ENCODE measurements at places on chromosomes 12 and 14. TPM values are rescaled to one million over a fixed set of nuclear protein-coding genes. Genes with fewer than 3 reads are reported as not detected.

PRKAG1 gene
- 74.8 TPM for polyA plus RNA-seq

FLVCR2 gene
- 6.7 TPM for polyA plus RNA-seq

DCN gene
- 774 TPM for polyA plus RNA-seq

C12orf42 gene
- polyA plus RNA-seq = 0.48 TPM

HOXC13 gene
- polyA plus RNA-seq = not detected

DNA sequence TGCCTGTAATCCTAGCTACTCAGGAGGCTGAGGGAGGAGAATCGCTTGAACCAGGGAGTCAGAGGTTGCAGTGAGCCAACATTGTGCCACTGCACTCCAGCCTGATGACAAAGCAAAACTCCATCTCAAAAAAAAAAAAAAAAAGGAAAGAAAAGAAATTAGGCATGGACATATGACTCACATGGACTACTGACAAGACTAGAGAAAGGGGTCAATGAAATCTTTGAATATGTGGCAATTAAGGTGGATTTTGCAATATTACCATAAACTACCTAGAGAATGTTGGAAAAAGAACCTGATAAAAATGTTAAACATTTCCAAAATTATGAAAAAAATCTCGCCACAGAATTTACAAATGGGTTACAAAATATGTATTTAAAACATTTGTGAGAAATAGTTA lies 873.6 kb downstream of the C12orf50 start:
- DNase-seq = no peak

- DNase-seq = no peak
Observed at GRCh38 chr14:30767624-30768023, 106.7 kb upstream of the COCH start.

GRCh38 chr14:71687166-71687831 lies 244.9 kb upstream of the RGS6 start:
- DNase-seq = no peak

GRCh38 chr12:57008178-57008577 lies 1.8 kb upstream of the ZBTB39 start:
- DNase-seq = no peak

GRCh38 chr14:23099212-23099861 lies 4.0 kb downstream of the C14orf119 start:
- no peak for DNase-seq

- DNase-seq = no peak
Observed at GRCh38 chr12:97375310-97375709, 87.3 kb upstream of the RMST start.

GRCh38 chr12:108804271-108804953 lies 53.0 kb downstream of the SSH1 start:
- no peak for DNase-seq

GRCh38 chr14:58826845-58827686 lies 189.3 kb downstream of the DACT1 start:
- no peak for DNase-seq

DNA sequence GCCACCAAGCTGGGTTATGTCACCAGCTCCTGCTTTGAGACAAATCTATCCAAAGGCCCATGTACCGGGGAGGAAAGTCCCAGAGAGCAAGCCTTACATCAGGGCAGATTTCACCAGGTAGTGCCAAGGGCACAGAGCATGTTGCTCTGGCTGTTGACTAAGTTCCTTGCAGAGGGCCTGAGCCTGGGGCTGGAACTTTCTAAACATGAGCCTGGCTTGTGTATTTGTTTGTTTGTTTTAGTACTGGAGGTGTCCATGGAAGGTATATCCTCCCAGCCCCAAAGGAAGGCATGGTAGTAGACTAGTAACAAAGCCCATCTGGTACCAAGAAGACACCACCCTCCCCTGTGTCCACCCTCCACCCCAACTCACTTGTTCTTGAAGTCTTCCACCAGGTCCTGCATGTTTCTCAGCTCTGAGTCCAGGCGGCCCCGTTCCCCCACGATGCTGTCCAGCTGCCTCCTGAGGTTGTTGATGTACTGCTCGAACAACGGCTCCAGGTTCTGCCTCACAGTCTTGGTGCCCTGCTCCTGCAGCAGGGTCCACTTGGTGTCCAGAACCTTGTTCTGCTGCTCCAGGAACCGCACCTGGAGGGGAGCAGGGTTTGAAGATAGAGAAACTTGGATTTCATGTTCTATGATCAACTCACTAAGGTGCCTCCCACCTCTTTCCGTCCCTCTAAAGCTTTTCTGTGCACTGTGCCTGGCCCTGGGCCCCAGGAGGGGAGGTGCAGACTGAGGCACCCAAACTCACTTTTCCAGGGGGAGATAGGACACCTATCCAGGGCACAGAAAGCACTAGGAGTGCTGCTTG lies 1.4 kb downstream of the KRT5 start:
- no peak for DNase-seq

Data from left renal pelvis (tissue), 4 donors.